ENCODE measurements at places on chromosomes 5 and 9.
A peak's percentile ranks its signal among the peaks of the same experiment; 100 is the strongest.

DNA sequence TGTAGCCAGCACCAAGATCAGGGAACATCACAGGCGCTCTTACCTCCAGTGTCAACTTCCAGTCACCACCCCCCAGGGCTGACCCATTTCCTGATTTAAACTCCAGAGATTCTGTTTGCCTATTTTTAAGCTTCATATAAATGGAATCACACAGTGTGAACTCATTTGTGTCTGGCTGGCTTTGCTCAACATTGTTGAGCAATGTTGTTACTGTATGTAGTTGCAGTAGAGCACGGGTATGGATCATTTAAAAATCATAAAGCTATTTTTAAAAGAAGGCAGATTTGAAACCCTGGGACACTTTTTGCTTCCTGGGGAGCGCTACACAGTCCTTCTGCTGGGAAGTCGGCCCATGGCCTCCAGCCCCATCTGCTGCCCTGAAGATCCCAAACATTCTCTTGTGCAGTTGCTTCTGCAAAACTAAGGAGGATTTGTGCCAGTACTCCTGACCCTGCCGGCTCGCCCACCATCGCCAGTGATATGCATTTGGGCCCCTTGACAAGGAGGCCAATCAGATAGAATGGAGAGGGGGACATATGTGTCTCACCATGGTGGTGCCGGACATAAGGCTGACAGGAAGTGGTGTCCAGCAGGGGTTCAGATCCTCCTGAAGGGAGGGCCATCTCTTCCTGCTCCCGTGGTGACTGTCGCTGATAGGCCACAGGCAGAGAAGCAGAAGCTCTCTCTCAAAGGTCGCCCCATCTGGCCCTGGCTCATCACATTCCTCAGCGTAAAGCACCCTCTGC is 13.3 kb downstream of the DCANP1 start:
- no peak for DNase-seq

DNA sequence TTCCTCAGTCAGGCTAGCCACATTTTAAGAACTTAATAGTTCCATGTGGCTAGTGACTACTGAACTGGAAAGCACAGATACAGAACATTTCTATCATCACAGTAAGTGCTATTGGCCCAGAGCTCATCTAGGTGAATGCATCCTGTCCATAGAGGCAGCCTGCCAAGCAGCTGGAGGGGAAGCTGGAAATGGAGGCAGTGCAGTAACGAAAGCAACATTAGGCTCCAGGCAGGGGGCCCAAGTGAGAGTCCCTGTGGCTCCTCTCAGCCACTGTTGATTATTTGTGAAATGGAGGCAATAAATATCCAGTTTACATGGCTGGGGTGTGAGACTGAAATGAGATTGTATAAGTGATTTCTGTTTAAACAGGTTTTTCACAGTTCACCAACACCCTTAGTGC is 227.2 kb upstream of the KLF9 start:
- no peak for DNase-seq

DNA sequence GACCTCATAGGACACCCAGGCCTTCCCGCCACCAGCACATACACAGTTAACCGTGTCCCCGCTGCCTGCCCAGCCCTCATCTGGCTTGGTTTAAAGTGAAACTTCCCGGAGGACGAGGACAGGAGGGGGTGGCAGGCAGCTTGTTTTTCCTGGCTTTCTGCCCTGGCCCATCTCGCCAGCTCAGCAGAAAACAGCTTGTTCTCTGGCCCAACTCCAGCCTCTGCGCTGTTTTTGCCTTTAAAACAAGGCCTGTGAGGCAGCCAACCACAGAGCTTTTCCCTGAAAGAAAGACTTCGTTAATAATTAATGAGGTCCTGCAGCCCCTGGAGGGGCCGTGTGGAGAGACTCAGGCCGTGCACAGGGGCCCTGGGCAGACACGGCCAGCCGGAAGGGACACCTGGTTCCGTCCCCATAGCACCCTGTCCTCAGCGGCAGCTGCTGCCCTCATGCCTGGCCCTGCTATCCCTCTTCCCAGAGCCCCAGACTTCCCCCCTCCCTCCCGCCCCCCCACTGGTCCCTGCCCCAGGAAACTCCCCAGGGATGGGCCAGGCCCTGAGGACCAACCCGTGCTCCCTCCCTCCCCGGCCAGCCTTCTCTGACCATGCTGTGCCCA is 108.7 kb downstream of the RXRA start:
- DNase-seq, result no peak

- no peak for DNase-seq
These were observed 17.0 kb downstream of the IRX1 start for GRCh38 chr5:3612591-3613042.

GRCh38 chr5:101643794-101644193 is 652.3 kb downstream of the SLCO4C1 start:
- DNase-seq, result no peak

GRCh38 chr5:52864371-52864770 is 76.7 kb downstream of the ITGA1 start:
- no peak for DNase-seq

- no peak for DNase-seq
These were observed 39.9 kb downstream of the RHOBTB3 start for GRCh38 chr5:95770830-95771708.

- DNase-seq, result peak; percentile 84
These were observed 139.2 kb upstream of the SMARCA2 start for GRCh38 chr9:1875921-1876448.

DNA sequence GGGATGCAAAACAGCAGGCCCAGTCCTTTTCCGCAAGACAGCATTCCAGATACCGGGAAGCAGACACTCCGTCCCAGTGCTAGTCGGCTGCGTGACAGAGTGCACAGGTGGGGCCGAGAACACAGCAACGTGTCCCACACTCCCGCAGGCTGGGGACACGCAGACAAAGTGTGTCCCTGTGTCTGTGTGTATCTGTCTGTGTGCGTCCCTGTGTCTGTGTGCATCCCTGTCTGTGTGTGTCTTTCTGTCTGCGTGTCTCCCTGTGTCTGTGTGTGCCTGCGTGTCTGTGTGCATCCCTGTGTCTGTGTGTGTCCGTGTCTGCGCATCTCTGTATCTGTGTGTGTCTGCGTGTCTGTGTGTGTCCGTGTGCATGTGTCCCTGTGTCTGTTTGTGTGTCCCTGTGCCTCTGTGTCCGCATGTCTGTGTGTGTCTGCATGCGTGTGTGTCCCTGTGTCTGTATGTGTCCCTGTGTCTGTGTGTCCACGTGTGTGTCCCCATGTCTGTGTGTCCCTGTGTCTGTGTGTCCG is 137.0 kb downstream of the MRPL36 start:
- no peak for DNase-seq

DNA sequence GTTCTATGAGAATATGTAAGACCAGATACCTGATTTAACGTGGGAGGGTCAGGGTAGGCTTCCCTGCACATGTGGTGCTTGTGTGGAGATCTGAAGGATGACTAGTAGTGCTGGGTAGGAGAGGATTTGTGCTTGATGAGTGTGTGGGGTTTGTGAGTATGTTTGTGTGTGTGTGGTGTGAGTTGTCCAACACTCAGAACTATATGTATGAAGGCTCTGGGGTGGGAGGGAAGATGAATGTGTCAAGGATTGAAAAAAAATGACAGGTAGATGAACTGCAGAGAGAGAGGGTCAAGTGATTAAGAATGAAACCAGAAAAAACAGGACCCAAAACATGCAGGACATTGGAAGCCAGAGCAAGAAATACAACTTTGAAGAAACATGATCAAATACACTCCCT is 154.6 kb upstream of the NR3C1 start:
- no peak for DNase-seq

DNA sequence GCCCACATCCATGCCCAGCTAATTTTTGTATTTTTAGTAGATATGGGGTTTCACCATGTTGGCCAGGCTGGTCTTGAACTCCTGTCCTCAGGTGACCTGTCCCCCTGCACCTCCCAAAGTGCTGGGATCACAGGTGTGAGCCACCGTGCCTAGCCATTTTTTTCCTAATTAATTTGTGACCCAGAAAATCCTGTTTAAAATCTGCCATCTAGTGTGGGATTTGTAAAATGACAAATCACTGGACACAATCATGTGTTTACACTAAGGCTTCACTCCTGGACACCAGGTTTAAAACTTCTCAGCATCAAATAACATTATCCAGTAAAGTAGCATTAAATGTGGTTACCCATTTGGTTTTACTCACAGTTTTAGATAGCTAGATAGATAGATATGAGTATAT is 18.6 kb upstream of the KDM4C start:
- DNase-seq, result no peak

GRCh38 chr5:146745931-146746577 is 132.5 kb downstream of the PPP2R2B start:
- no peak for DNase-seq

- DNase-seq, result no peak
These were observed 139.8 kb downstream of the ESM1 start for GRCh38 chr5:54845567-54845941.

- no peak for DNase-seq
These were observed 361.6 kb downstream of the NPR3 start for GRCh38 chr5:33072726-33073125.

- no peak for DNase-seq
These were observed 67.0 kb upstream of the SIMC1 start for GRCh38 chr5:176171171-176171760.

Data from stimulated activated CD4-positive, alpha-beta T cell treated with anti-CD3 and anti-CD28 coated beads, Interleukin-2, amount 100 ng/mL, for 24 hours (primary cell).